Bronchial epithelial cell (primary cell): ENCODE measurements at places on chromosomes 7 and 10.
A peak's percentile ranks its signal among the peaks of the same experiment; 100 is the strongest.

GRCh38 chr10:109956454-109957091 lies 33.3 kb upstream of the XPNPEP1 start:
- peak; percentile 47 for DNase-seq

- no peak for DNase-seq
Observed at GRCh38 chr7:41438705-41439514, 264.0 kb downstream of the INHBA start.

DNA sequence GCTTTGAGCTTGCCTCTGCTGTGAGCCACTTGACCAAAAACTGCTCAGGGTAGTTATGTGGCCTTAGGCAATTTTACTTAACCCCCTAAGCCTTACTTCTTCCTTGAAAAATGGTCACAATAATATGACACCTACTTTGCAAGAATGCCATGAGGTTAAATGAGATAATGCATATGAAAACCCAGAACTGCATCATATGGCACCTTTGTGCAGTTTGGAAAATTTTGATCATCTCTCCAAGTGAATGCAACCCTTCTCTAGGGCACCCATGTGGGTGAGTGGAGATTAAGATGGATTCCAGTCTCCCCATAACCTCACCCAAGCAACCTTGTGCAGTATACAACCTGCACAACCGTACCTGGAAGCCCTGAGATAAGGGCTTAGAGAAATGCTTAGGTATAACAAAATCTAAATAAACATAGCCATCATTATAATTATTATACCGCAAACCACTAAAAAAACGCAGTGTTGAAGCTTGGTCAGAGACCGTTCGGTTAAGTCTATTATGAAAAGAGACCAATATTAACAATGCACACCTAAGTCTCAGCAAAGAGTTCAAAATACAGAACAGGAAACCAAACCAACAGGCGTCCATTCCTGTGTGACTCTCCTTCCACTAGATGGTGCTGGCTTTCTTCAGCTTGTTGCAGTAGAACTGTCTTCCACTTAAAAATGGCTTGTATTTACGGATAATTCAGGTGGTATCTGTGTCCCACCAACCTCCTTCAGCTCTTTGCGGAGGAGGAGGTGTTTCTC lies 21.0 kb upstream of the ASB15 start:
- DNase-seq: peak; percentile 55

DNA sequence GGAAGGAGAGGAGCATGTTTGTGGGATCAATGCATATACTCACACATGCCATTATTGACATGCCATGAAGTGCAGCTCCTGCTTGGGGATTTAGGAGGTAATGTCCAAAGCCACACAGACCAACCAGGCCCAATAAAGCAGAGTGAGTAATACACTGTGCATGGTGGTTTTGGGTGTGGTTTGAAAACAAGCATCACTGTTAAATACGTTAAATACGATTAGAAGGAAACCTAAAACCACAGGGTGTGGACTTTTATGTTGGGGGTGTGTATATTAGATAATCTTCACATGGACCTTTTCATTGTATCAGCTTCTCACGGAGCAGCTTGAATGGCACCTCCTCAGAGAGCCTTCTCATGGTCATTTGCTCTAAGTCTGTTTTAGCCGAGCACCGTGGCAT lies 10.4 kb upstream of the EIF3A start:
- DNase-seq: peak; percentile 97

GRCh38 chr7:130996833-130997231 lies 262.8 kb upstream of the KLF14 start:
- DNase-seq: peak; percentile 95

DNA sequence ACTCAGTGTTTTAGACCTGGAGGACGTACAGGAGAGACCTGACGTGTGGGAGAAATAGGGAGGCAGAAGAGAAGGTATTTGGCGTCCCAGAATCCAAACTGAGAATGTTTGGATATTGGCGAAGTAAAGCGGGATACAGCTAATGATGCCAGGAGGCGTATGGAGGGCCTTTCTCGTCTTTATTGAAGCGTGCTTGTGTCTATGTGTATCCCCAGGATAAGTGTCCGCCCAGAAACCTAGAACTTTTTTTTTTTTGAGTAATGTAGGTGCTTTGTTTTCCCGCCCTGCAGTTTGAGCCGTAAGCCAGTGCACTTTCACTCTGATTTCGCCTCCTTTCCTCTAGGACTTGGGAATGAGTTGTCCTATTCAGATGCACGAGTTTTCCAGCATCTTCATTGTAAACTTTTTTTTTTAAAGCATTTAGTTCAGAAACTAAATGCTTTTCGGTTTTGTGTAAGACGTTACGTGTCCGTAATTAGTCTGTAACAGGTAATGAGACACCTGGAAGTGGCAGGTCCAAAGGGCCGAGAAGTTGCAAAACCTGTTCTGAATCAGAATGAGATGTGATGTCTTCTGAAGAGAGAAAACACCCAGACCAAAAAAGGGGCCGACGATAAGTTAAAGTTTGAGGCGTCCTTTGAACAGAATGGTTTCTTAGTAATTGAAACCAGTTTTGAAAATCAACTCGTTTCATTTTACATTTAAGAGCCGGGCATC lies 746 bp downstream of the ARL5B start:
- peak; percentile 90 for DNase-seq

DNA sequence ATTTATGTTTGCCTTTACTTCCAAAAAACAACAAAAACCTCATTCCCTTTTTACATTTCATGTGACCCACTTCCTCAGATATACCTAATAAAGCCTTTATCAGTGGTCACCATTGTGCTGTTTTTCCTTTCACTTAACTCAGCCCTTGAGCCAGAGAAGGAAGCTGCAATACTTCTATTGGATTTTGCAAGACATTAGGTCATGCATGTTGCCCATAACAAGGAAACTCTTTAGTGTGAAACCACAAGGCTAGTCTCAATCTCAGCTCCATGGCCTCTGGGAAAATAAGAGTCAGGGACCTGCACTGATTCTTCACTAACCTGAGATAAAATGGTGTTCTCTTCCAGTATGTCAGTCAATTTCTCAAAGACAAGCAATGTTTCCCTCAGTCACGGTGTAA lies 27.8 kb downstream of the STEAP4 start:
- peak; percentile 92 for DNase-seq

DNA sequence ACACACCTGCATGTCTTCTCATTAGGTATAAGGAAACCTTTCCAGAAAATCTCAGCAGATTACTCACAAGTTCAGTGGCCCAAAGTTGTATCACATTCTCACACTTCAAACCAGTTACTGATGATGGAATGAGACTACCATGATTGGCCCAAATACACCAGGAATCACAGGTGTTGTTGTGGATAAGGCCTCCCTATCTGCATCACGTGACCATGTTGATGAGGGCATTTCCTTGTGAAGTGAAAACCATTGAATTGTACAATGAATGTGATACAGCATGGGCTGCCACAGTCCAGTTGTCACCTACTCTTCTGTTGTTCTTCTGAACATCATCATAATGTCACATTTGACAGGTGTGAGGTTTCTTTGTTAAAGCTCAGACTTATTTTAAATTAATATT lies 431.7 kb downstream of the AUTS2 start:
- DNase-seq: no peak

GRCh38 chr7:25738528-25738927 lies 413.5 kb upstream of the NFE2L3 start:
- DNase-seq: no peak

- no peak for DNase-seq
Observed at GRCh38 chr7:29953726-29954347, 35.8 kb downstream of the SCRN1 start.

GRCh38 chr10:26412932-26413331 lies 25.2 kb upstream of the APBB1IP start:
- no peak for DNase-seq

DNA sequence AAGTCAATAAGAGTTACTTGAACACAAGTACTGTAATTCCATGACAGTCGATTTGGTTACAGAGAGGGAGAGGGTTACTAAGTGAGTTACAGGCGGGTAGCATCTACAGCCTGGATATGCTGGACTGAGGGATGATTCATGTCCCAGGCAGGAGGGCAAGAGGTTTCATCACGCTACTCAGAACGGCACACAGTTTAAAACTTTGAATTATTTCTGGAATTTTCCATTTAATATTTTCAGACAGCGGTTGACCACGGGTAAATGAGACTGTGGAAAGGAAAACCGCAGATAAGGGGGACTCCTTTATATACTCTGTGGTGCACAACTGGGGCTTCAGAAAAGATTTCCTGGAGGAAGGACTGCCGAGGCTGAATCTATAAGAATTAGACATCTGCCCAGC lies 25.7 kb upstream of the LRRC4 start:
- DNase-seq: no peak
